ENCODE measurements at places on chromosomes 11 and 22. TPM values are rescaled to one million over a fixed set of nuclear protein-coding genes. Genes with fewer than 3 reads are reported as not detected.

OR8K3 gene
- not detected for polyA plus RNA-seq

RAG2 gene
- polyA plus RNA-seq: 0.84 TPM

TAGLN gene
- polyA plus RNA-seq: 1,052 TPM

LRRC74B gene
- polyA plus RNA-seq: not detected

GAL gene
- 5.9 TPM for polyA plus RNA-seq

GPR83 gene
- polyA plus RNA-seq: not detected

OR4C11 gene
- not detected for polyA plus RNA-seq

KDM4E gene
- polyA plus RNA-seq: not detected

SC5D gene
- polyA plus RNA-seq: 475 TPM

OR4C13 gene
- not detected for polyA plus RNA-seq

ACTN3 gene
- 111 TPM for polyA plus RNA-seq

NEFH gene
- 2.0 TPM for polyA plus RNA-seq

APOBEC3B gene
- 6.8 TPM for polyA plus RNA-seq

SGSM1 gene
- polyA plus RNA-seq: not detected

C11orf91 gene
- polyA plus RNA-seq: not detected

TPBGL gene
- polyA plus RNA-seq: 0.56 TPM

OR51E2 gene
- not detected for polyA plus RNA-seq

TCN1 gene
- not detected for polyA plus RNA-seq

IL10RA gene
- polyA plus RNA-seq: not detected

OR52W1 gene
- not detected for polyA plus RNA-seq

TOMM22 gene
- 151 TPM for polyA plus RNA-seq

IFITM10 gene
- 1.4 TPM for polyA plus RNA-seq

POU2AF2 gene
- polyA plus RNA-seq: not detected

DGAT2 gene
- 23.7 TPM for polyA plus RNA-seq

PHLDB1 gene
- polyA plus RNA-seq: 60.2 TPM

MMP8 gene
- not detected for polyA plus RNA-seq

CBLIF gene
- not detected for polyA plus RNA-seq

UBQLNL gene
- polyA plus RNA-seq: 2.1 TPM

SCT gene
- polyA plus RNA-seq: 8.9 TPM

PTH gene
- polyA plus RNA-seq: not detected

OTOG gene
- 0.49 TPM for polyA plus RNA-seq

AMOTL1 gene
- 3.2 TPM for polyA plus RNA-seq

MMP27 gene
- polyA plus RNA-seq: not detected

ZNF214 gene
- 4.4 TPM for polyA plus RNA-seq

PLCB3 gene
- 10.6 TPM for polyA plus RNA-seq

CABP4 gene
- not detected for polyA plus RNA-seq

RFPL1 gene
- polyA plus RNA-seq: 0.32 TPM

CRYBA4 gene
- polyA plus RNA-seq: 0.34 TPM

IL17REL gene
- not detected for polyA plus RNA-seq

PYGM gene
- 260 TPM for polyA plus RNA-seq

SPTBN2 gene
- 6.0 TPM for polyA plus RNA-seq

OR52E6 gene
- polyA plus RNA-seq: not detected

UNC93B1 gene
- polyA plus RNA-seq: 20.0 TPM

BEST1 gene
- polyA plus RNA-seq: 0.34 TPM

PLAAT5 gene
- polyA plus RNA-seq: not detected

DERL3 gene
- 55.3 TPM for polyA plus RNA-seq

INS gene
- not detected for polyA plus RNA-seq

RGL4 gene
- polyA plus RNA-seq: 1.5 TPM

GCAT gene
- 97.6 TPM for polyA plus RNA-seq

PNPLA3 gene
- 2.4 TPM for polyA plus RNA-seq

CALCB gene
- polyA plus RNA-seq: 0.81 TPM

CHRDL2 gene
- not detected for polyA plus RNA-seq

CASP5 gene
- not detected for polyA plus RNA-seq

KREMEN1 gene
- polyA plus RNA-seq: 18.0 TPM

KRTAP5-2 gene
- polyA plus RNA-seq: not detected

All from cardiac muscle cell (in vitro differentiated cells and primary cell).